ENCODE measurements at places on chromosomes 7 and 10. TPM values are rescaled to one million over a fixed set of nuclear protein-coding genes. Genes with fewer than 3 reads are reported as not detected.

The NUTM2A gene
- 1.1 TPM for total RNA-seq

The FAM241B gene
- total RNA-seq = 2.6 TPM

The TEX47 gene
- not detected for total RNA-seq

The ARMC3 gene
- total RNA-seq = not detected

The NXPH1 gene
- total RNA-seq = not detected

The JAKMIP3 gene
- 0.48 TPM for total RNA-seq

The SPDYE9 gene
- total RNA-seq = not detected

The PLAU gene
- 64.7 TPM for total RNA-seq

The TMEM229A gene
- total RNA-seq = not detected

The TMEM213 gene
- total RNA-seq = not detected
